Nephron progenitor cell (in vitro differentiated cells): ENCODE measurements at places on chromosomes 7 and 10.

- no peak for DNase-seq
Observed at GRCh38 chr7:38274927-38275620, 1.6 kb upstream of the TARP start.

DNA sequence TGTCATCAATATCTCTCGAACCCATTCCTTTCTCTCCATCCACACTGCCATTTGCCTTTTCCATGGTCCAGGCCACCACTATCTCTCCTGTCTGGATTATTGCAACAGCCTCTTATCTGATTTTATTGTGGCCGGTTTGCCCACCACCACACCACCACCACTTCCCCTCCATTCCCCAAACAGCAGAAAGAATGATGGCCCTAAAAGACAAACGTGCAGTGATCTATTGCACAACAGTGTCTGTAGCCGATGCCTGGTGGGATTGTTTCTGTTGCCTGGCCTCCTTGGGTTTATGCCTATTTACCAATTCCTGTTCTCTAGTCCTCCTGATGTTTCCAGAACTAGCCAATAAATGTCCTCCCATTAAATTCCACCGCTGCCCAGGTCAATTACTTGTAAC, 10.2 kb upstream of the ST8SIA6 start:
- DNase-seq = no peak

DNA sequence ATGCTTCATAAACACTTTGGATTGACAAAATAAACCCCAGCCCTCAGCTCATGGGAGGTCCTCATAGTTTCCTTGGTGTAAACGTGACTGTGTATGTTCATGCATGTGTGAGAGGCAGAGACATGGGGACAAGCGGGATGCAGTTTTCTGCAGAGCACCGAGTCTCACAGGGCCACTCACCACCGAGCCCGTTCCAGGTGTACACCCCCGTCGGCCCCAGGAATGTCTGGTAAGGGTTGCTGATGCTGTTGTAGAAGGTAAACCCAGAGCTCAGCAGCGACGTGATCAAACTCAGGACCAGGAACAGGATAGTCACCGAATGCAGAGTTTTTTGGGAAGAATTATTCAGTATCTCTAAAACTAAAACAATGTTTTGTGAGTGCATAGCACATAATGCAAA, 9.2 kb downstream of the CLRN3 start:
- DNase-seq = no peak

GRCh38 chr7:152464312-152465118, 28.7 kb upstream of the KMT2C start:
- DNase-seq = peak; percentile 84

DNA sequence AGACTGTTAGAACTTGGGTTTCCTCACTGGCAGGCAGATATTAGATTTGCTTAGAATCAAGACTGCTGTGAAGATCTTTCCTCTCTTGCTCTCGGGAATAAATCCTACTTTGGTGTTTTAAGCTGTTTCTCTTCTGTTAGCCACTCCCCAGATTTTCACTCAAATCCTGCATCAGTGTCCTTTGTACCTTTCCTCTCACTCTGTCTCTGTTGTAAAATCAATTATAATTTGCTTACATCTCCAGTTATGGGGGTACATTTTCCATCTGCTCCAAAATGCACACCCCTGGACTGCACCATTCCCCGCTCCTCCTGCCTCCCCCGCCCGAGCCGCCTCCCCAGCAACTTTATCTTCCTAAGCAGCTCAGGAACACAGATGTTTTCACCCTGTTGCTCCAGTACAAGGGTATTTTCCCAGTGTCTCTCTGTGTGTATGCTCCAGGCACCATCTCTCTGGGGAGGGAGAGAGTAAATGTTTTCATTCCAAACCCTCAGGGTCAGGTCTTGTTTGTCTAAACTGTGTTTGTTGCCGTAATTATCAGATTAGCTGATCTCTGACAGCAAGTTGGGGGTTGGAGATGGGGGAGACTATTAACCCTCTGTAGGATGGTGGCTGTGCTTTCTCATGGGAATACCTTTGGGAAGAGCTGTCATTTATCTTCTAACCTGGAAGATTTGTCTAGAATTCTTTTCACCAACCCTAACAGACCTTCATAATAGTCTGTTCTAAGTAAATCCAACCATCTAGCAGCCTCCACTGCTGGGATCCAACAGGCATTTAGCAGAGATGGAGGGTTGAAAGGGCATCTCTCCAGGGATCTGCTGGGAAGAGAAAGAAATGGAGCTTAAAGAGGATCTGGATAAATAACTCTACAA, 20.4 kb upstream of the GOT1 start:
- DNase-seq = no peak
